Left kidney (tissue), 8 donors: ENCODE measurements at places on chromosomes 6 and 20. TPM values are rescaled to one million over a fixed set of nuclear protein-coding genes. Genes with fewer than 3 reads are reported as not detected.

The LINC00237 gene
- not detected for polyA plus RNA-seq

The SLC35D3 gene
- not detected for polyA plus RNA-seq

The GTSF1L gene
- polyA plus RNA-seq, result not detected

The FOXO3 gene
- polyA plus RNA-seq, result 51.8 TPM

The RAMACL gene
- 0.40 TPM for polyA plus RNA-seq

The ELOVL2 gene
- 12.4 TPM for polyA plus RNA-seq

The RAD21L1 gene
- not detected for polyA plus RNA-seq

The CFB gene
- polyA plus RNA-seq, result 10.7 TPM

The ROS1 gene
- 0.13 TPM for polyA plus RNA-seq

The FYN gene
- 169 TPM for polyA plus RNA-seq

The POPDC3 gene
- 0.27 TPM for polyA plus RNA-seq

The CRISP2 gene
- 0.20 TPM for polyA plus RNA-seq

The HTR1E gene
- 0.55 TPM for polyA plus RNA-seq

The RGS17 gene
- polyA plus RNA-seq, result 3.6 TPM

The ANGPT4 gene
- 0.22 TPM for polyA plus RNA-seq

The PRPH2 gene
- polyA plus RNA-seq, result 3.1 TPM
